MCF 10A (cell line): ENCODE measurements at places on chromosomes 7 and 10. TPM values are rescaled to one million over a fixed set of nuclear protein-coding genes. Genes with fewer than 3 reads are reported as not detected.

The SEMA4G gene
- 0.32 TPM in 1 of 2 replicates, not detected in the other for total RNA-seq

The CEP55 gene
- 25.2 and 39.4 TPM in 2 replicates for total RNA-seq

The SUN3 gene
- 0.22 TPM in 1 of 2 replicates, not detected in the other for total RNA-seq

The TRIM4 gene
- 28.1 and 28.2 TPM in 2 replicates for total RNA-seq

The CCDC201 gene
- not detected in 2 replicates for total RNA-seq

The LLCFC1 gene
- not detected in 2 replicates for total RNA-seq

The GPR141 gene
- total RNA-seq: 2.4 and 2.8 TPM in 2 replicates

The IL6 gene
- total RNA-seq: 13.8 and 22.0 TPM in 2 replicates

GRCh38 chr7:144545330-144545729 is 141.8 kb upstream of the NOBOX start:
- H3K4me3 ChIP-seq: no peak overlapping the region
- no peak for DNase-seq
- no peaks in the 10 kb centered on the region for H3K27me3 ChIP-seq
- no peaks in the 10 kb centered on the region for H3K36me3 ChIP-seq
- peaks cover 6% of the 10 kb centered on the region for H3K4me1 ChIP-seq

DNA sequence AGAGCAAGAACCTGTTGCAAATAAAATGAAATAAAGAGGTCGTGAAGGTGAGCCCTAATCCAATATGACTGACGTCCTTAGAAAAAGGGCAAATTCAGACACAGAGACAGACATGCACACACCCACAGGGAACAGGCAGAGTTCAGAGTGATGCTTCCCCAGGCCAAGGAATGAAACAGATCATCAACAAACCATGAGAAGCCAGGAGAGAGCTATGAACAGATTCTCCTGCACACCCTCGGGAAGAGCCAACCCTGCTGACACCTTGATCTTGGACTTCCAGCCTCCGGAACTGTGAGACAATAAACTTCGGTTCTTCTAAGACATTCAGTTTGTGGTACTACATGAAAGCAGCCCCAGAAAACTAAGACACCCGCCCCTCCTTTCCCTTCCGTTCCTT is 290.4 kb upstream of the KLF6 start:
- H3K4me3 ChIP-seq: no peak overlapping the region
- no peaks in the 10 kb centered on the region for H3K27me3 ChIP-seq
- no peaks in the 10 kb centered on the region for H3K36me3 ChIP-seq
- H3K4me1 ChIP-seq: peaks cover 26% of the 10 kb centered on the region
- H3K27ac ChIP-seq: peak overlapping the region; percentile 66

GRCh38 chr10:100653957-100654781 is 91.2 kb upstream of the PAX2 start:
- H3K36me3 ChIP-seq: no peaks in the 10 kb centered on the region
- DNase-seq: no peak
- peaks cover 14% of the 10 kb centered on the region for H3K4me1 ChIP-seq
- no peak overlapping the region for H3K27ac ChIP-seq

- peak overlapping the region; percentile 33 for H3K27ac ChIP-seq
- H3K4me1 ChIP-seq: peaks cover 30% of the 10 kb centered on the region
- H3K36me3 ChIP-seq: no peaks in the 10 kb centered on the region
- no peak overlapping the region for H3K4me3 ChIP-seq
These were observed 23.8 kb upstream of the AOAH start for GRCh38 chr7:36748017-36748487.

DNA sequence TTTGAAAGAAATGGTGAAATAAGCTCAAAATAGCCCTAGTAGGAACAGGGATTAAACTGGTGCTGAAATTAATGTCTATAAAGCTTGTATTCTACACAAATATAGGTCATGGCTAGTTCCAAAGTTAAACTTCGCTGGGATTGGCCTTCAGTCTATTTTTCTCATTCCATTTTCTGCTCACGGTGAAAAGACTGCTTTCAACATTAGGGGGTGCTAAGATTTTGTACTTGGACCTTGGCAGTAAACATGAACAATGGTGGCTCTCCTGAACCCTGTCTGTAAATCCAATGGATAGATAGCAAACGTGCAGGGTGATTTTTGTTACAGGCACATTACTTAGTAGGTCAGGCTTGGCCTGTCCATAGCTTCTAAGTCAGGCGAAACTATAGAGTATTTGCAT is 36.0 kb upstream of the RSU1 start:
- no peak overlapping the region for H3K27ac ChIP-seq
- peaks cover 24% of the 10 kb centered on the region for H3K4me1 ChIP-seq
- no peak overlapping the region for H3K4me3 ChIP-seq

DNA sequence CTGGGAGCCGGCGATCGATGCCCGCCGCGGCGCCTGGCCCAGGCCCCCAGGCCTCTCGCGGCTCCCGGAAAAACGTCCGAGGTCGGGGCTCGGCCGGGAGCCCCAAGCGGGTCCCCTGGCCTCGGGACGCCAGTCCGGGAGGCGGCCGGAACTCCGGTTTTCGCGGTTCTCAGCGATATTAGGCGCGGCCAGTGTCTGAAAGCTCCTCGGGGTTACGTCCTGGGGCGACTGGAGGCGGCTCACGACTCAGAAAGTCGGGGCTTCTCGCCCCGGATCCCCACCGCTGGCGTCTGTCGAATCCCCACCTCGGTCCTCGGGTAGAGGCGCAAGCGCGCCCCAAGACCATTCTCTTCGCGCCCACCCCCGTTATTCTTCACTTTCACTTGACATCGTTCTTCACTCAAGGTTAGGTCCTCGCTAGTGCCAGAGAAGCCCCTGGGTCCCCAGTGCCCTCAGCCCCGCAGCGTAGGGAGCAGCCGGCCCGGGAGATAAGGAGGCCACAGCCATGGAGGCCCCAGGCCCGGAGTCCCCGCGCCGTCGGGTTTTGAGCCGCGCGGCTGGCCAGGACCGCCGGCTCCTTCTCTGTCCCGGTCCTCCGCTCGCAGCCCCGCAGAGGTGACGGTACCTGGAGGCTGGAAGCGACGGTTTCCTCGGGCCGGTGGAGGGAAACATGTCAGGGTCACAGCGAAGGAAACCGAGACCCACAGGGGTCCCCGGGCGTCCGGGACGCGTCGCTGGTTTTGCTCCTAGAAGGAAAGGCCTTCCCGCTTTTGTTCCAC is 35.2 kb upstream of the EBLN1 start:
- no peak for DNase-seq
- peaks cover 11% of the 10 kb centered on the region for H3K4me1 ChIP-seq
- H3K36me3 ChIP-seq: no peaks in the 10 kb centered on the region
- no peaks in the 10 kb centered on the region for H3K27me3 ChIP-seq
- no peak overlapping the region for H3K4me3 ChIP-seq
- peak overlapping the region; percentile 27 for H3K27ac ChIP-seq

GRCh38 chr10:78702876-78703275 is 365.9 kb upstream of the ZMIZ1 start:
- H3K36me3 ChIP-seq: no peaks in the 10 kb centered on the region
- no peaks in the 10 kb centered on the region for H3K4me1 ChIP-seq
- peaks cover 40% of the 10 kb centered on the region for H3K27me3 ChIP-seq
- no peak overlapping the region for H3K27ac ChIP-seq

GRCh38 chr7:52285689-52286088 is 749.7 kb upstream of the POM121L12 start:
- no peak for DNase-seq
- no peak overlapping the region for H3K27ac ChIP-seq
- H3K4me1 ChIP-seq: no peaks in the 10 kb centered on the region
- no peaks in the 10 kb centered on the region for H3K27me3 ChIP-seq
- H3K36me3 ChIP-seq: no peaks in the 10 kb centered on the region

GRCh38 chr10:7193369-7193768 is 217.5 kb downstream of the SFMBT2 start:
- peaks cover 15% of the 10 kb centered on the region for H3K36me3 ChIP-seq
- no peaks in the 10 kb centered on the region for H3K27me3 ChIP-seq
- H3K4me3 ChIP-seq: no peak overlapping the region
- no peak overlapping the region for H3K27ac ChIP-seq
- H3K4me1 ChIP-seq: no peaks in the 10 kb centered on the region

DNA sequence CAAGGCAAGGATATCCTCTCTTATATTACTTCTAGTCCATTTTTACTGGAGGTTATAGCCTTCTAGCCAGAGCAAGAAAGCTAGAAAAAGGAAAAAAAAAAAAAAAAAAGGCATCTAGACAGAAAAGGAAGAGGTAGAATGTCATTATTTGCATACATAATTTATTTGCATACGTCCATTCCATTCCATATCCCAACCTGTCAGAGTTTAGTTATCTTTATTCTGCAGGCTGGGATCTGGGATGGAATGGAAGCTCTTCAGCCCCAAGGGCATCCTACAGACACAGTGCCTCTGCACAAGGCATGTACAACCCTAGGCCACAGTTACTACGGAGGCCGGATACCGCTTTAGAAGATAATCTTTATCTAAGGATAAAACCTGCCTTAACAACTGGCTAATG is 9.6 kb downstream of the CH25H start:
- H3K36me3 ChIP-seq: no peaks in the 10 kb centered on the region
- no peak overlapping the region for H3K4me3 ChIP-seq
- H3K27ac ChIP-seq: no peak overlapping the region
- no peaks in the 10 kb centered on the region for H3K27me3 ChIP-seq
- H3K4me1 ChIP-seq: no peaks in the 10 kb centered on the region

DNA sequence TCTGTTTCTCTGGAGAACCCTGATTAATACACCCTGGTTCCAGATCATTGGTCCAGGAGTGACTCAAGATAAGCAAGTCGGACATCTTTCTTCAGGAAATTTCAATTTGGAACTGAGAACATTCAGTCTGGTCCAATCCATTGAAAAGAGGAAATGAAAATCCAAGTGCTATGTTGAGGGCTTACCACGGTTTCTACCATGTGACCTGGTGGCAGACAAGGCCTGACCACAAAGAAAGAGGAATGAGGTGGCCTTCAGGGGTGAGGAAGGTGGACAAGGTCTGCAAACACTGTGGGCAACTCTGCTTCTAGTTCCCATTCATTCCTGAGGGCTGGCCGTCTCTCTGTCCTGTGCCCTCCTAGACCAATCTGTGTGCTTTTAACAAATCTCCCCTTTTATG is 149.2 kb upstream of the GHITM start:
- H3K4me1 ChIP-seq: no peaks in the 10 kb centered on the region
- no peak overlapping the region for H3K27ac ChIP-seq

- no peak for DNase-seq
- no peaks in the 10 kb centered on the region for H3K36me3 ChIP-seq
- no peak overlapping the region for H3K27ac ChIP-seq
- no peaks in the 10 kb centered on the region for H3K4me1 ChIP-seq
- H3K4me3 ChIP-seq: no peak overlapping the region
These were observed 102.6 kb upstream of the TBX20 start for GRCh38 chr7:35356495-35356894.

- H3K27ac ChIP-seq: peak overlapping the region; percentile 87
- DNase-seq: peak; percentile 49
- peak overlapping the region; percentile 64 for H3K4me3 ChIP-seq
- H3K27me3 ChIP-seq: no peaks in the 10 kb centered on the region
- peaks cover 41% of the 10 kb centered on the region for H3K4me1 ChIP-seq
- peaks cover 4% of the 10 kb centered on the region for H3K36me3 ChIP-seq
These were observed 112.7 kb downstream of the CCNY start for GRCh38 chr10:35448687-35449662.

DNA sequence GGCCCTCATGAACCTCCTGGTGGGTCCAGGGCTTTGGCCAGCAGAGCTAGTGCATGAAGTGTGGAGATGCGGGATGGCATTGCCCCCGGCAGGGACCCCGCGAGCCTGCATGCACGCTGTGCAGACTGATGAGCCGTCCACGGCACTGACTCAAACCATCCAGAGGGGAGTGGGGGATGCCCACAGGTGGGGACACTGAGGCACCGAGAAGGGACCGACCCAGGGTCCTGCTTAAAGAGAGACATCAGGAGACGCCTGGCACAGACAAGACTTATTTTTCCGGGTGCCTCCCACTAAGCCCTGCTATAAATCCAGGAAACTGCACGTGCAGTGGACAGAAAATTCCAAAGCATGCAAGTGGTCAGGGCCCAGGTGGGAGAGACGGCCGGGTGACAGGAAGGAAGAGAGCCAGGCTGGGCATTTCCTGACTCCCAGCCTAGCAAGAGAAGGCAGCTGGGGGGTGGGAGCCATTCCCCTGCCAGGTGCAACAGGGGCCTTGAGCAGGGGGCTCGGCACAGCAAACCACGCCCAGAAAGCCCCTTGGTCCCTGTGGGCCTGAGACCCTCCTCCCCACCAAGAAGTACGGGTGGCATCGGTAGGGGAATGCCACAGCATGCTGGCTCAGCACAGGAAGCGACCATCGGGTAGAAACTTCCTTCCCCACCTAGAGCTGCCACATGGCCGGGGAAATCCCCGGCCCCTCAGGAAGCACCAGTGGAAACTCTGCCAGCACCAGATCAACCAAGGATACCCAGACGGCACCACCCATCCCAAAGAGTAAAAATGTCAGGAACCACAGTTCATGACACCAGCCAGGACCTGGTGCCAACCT is 91.5 kb downstream of the FOXL3 start:
- no peak for DNase-seq
- no peaks in the 10 kb centered on the region for H3K4me1 ChIP-seq
- H3K27me3 ChIP-seq: peaks cover 43% of the 10 kb centered on the region
- H3K27ac ChIP-seq: no peak overlapping the region
- H3K4me3 ChIP-seq: no peak overlapping the region
